ENCODE measurements at places on chromosomes 6 and 20.

DNA sequence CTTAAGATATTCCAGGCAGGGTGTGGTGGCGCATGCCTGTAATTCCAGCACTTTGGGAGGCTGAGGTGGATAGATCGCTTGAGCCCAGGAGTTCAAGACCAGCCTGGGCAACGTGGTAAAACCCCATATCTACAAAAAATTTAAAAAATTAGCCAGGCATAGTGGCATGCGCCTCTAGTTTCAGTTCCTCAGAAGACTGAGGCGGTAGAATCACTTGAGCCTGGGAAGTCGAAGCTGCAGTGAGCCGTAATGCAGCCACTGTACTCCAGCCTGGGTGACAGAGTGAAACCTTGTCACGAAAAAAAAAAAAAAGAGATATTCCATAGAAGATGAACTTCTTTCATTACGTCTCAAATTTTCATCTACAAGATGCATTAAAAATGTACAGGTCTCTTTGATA is 46.7 kb upstream of the ISM1 start:
- no peaks in the 10 kb centered on the region for H3K36me3 ChIP-seq
- H3K4me3 ChIP-seq, result no peak overlapping the region
- H3K27me3 ChIP-seq, result no peaks in the 10 kb centered on the region
- no peak for DNase-seq
- no peak overlapping the region for H3K27ac ChIP-seq
- H3K4me1 ChIP-seq, result no peaks in the 10 kb centered on the region

DNA sequence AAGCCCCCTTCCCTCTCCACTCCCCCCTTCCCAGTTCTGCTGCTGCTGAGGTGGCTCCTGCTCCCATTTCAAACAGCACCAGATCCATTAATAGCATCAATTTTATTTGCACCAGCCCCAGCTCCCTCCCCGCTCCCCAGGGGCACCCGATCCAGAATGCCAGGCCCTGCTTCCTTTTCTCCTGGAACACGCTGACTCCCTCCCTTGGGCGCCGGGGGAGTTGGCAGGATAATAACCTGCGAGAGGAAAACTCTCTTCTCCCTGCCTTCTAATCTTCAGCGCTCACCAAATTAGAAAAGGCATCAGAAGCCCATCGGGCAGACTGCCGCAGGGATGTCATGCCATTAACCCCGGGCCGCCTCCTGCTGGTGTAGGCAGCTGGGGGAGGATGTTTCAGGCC is 77.8 kb downstream of the NCR2 start:
- H3K27me3 ChIP-seq, result peaks cover 29% of the 10 kb centered on the region
- no peaks in the 10 kb centered on the region for H3K36me3 ChIP-seq
- no peaks in the 10 kb centered on the region for H3K4me1 ChIP-seq
- H3K4me3 ChIP-seq, result no peak overlapping the region

- DNase-seq, result no peak
- H3K4me1 ChIP-seq, result no peaks in the 10 kb centered on the region
- H3K27me3 ChIP-seq, result no peaks in the 10 kb centered on the region
- no peak overlapping the region for H3K27ac ChIP-seq
- H3K4me3 ChIP-seq, result no peak overlapping the region
- no peaks in the 10 kb centered on the region for H3K36me3 ChIP-seq
Observed at GRCh38 chr6:164013480-164014208, 599.1 kb downstream of the QKI start.

GRCh38 chr6:14035874-14036273 is 81.7 kb upstream of the CD83 start:
- no peak overlapping the region for H3K27ac ChIP-seq
- no peaks in the 10 kb centered on the region for H3K36me3 ChIP-seq
- DNase-seq, result no peak

DNA sequence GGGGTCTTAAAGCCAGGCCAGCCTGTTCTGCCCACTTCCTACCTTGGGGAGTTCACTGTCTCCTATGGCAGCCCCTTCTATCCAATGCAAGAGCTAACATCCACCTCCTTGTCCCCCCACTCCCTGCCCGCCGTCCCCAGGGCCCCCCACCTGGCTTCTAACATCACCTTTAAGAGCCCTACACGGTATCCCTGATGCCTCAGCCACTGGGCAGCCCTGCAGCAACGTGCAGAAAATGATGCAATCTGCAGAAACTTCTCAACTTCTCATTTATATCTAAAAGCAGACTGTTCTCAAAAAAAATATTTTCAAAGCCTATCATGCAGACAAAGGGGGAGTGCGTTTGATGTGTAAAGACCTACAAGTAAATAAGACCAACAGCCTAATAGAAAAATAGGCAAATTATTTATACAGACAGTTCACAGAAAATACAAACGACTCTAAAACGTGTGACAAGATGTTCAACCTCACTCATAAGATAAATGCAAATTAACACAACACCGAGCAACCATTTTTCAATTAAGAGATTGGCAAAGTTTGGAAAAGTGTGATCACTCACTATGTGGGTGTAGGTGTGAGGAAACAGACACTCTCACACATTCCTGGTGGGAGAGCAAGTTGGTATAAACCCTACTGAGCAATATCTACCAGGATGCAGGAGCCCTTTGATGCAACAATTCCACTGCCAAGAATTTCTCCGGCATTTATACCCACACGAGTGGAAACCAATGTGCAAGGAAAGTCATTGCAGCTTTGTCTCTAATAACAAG is 15.1 kb upstream of the HCK start:
- DNase-seq, result no peak
- no peaks in the 10 kb centered on the region for H3K4me1 ChIP-seq
- H3K27ac ChIP-seq, result no peak overlapping the region
- no peaks in the 10 kb centered on the region for H3K36me3 ChIP-seq

DNA sequence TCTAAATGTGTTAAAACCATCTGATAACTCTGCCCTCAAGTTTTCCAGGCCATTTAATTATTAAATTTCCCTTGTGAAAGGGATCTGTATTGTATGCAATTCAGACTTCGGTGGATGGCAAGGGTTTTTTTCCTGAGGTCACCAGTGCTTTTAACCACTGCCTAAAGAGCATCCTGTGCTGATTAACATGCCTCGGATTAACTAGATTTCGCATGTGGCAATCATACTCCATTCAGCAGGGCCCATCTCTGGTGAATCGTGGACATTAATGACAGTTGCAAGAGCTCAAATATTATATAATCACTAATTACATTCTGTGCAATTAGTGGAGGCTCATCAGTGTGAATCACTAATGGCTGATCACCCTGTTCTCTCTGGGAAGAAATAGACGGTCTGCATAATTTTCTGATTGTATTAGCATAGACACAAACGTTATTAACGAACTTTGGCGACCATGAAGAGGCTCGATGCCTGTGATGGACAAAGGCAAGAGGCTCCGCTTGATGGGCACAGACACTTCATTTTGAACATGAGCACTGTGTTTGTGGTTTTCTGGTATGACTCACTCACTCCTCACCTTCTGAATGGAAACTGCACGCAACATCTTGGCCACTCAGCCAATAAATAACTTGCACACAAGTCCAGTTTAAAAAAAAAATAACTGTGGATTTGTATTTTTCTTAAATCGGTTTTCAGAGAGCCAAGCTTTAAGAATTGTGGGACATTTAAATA is 31.4 kb downstream of the LINC00237 start:
- peaks cover 11% of the 10 kb centered on the region for H3K27me3 ChIP-seq
- no peaks in the 10 kb centered on the region for H3K36me3 ChIP-seq

DNA sequence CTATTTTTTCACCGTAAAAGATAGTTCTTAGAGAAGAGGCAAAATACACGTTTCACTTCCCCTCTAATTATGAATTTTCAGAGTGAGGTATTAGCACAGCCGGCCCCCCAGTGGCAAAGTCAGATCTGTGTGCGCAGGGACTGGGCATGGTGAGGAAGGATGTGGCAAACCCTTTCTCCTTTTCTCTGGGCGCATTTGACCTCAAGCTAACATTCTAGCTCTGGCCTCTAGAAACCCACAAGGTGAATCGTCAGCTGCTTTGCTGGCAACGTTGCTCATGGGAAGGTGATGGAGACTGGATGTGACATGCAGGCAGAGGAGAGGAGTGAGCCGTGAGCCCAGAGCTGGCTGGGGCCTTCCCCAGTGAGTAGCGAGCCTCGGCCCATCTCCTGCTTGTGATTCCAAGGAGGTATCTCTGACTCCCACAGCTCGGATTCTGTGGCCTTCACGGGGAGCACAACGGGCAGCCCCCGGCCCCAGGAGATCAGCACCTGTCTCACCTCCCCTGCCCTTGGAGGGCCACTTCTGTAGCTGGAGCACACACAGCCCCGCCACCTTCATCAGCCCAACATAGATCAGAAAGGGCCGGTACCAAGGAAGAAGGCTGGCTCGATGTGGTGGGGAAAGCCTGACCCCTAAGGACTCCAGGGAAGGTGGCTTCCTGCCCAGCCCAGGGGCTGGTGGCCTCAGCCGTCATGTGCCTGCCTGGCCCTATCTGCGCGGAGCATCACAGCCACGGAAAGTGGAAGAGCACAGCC is 152.8 kb downstream of the TAF4 start:
- no peaks in the 10 kb centered on the region for H3K4me1 ChIP-seq
- DNase-seq, result no peak
- no peak overlapping the region for H3K27ac ChIP-seq
- no peaks in the 10 kb centered on the region for H3K27me3 ChIP-seq

DNA sequence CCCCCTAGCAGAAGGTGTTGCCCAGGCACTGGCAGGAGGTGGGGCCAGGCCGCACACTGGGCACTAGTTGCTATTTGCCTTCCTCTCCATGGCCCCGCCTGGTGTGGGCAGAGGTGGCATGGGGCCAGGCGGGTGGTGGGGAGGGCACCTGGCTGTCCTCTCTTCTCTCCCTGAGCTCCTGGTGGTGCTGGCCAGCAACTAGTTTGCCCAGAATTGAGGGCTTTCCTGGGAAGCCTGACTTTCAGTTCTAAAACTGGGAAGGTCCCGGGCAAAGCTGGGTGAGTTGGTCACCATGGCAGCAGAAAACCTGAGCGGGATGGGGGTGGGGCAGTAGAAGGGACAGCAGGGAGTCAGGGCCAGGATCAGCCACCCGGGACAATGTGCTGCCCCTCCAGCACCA is 48.2 kb downstream of the RBM38 start:
- peaks cover 20% of the 10 kb centered on the region for H3K4me1 ChIP-seq
- H3K36me3 ChIP-seq, result no peaks in the 10 kb centered on the region
- no peak overlapping the region for H3K27ac ChIP-seq
- H3K4me3 ChIP-seq, result no peak overlapping the region
- H3K27me3 ChIP-seq, result no peaks in the 10 kb centered on the region

GRCh38 chr6:30721198-30722024 is 1.3 kb downstream of the TUBB start:
- peaks cover 35% of the 10 kb centered on the region for H3K4me1 ChIP-seq
- peak overlapping the region; percentile 95 for H3K4me3 ChIP-seq
- peak; percentile 95 for DNase-seq
- H3K27me3 ChIP-seq, result no peaks in the 10 kb centered on the region
